Naive thymus-derived CD8-positive, alpha-beta T cell (primary cell): ENCODE measurements at places on chromosomes 3 and 15. TPM values are rescaled to one million over a fixed set of nuclear protein-coding genes. Genes with fewer than 3 reads are reported as not detected.

GRCh38 chr3:69815970-69816369, 76.7 kb downstream of the MITF start:
- DNase-seq: no peak

Gene GATA2
- polyA plus RNA-seq: not detected

DNA sequence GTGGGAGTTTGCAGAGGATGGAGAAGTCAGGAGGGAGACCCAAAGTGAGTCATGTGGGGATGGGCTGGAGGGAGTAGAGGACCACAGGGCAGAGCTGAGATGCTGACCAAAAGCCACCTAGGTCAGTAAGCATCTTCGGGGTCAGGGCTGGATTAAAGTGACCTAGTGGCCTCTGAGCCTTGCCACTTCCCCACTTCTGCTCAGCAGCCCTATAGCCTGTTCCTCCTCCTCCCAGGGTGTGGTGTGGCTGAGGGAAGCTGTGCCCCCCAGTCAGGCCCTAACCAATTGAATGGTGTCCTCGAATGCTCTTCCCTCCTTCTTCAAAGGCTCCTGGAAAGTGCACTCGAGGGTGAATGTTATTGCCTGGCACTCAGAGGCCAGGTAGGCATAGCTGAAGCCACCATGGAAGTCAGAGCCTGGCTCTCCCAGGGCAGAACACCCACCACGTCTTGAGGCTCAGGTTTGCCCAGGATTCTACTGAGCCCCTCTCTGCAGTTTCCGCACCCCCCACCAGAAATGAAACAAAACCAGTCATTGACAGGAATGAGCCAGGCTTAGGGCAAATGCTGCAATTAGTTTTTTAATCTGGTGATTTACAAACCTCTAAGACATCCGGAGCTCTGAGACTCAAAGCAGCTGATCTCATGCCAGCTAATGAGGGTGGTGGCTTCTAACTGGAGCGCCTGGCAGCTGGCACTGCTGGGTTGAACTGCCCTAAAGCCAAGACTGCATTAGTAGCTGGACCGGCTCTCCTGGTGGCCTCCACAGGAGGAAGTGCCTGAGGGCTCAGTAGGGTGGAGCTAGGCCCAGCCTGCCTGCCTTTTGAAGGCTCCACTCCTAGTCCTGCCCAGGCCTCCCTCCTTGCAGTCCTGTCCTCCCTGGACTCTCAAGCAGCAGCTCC, 26.0 kb upstream of the VIPR1 start:
- no peak for DNase-seq

- DNase-seq: no peak
Measured at GRCh38 chr3:53147903-53148400, 13.1 kb upstream of the PRKCD start.

DNA sequence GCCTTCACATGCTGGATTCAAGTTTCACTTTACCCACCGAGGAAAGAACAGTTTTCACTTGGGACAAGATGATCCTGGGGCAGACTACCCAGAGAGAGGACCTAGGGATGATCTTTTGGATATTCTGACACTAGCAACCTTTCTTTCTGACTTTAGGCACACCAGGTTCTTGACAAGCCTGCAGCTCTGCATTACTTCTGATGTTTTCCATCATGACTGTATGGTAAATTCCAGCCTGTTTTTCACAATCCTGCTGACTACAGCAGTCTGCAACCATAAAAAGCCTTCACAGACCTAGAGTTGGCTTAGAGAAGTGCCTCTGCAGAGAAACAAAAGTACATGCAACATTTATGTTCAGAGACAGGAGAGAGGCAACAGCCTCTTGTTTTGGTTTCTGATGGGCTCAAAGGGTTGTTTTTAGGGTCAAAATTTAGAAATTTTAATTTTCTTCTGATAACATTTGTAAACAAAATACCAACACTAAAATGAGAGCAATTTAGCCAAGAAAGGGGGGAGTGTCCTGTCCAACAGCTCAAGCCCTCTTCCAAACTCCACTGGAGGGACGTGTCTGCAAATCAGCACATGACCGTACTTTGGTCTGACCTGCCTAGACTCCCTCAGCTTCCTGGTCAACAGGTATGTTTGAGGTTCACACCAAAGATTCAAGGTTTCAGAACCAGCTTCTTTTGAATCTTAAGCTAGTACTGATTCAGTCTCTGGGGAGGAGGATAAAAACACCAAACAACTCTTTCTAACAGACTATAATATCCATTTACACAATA, 799 bp downstream of the ABI3BP start:
- DNase-seq: no peak

DNA sequence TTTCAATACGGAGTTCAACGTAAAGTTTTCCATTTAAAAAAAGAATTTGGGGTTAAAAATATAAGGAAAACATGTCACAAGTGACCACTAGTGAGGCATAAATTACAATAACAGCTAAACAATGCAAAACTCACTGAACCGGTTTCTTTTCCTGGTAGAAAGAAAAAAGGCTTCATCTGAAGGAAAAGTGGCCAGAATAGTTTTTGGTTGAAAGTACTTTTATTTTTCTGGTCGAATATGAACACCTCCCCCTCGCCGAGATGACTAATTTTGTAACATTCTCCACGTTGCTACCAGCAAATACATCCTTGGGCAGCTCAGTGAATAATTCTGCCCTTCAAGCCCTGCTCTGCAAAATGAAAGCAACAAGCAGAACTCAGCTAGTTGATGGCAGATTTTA, 3.9 kb upstream of the SRGAP3 start:
- DNase-seq: no peak

Gene PCSK6
- 1.3 TPM for polyA plus RNA-seq

Gene NPAP1
- not detected for polyA plus RNA-seq

DNA sequence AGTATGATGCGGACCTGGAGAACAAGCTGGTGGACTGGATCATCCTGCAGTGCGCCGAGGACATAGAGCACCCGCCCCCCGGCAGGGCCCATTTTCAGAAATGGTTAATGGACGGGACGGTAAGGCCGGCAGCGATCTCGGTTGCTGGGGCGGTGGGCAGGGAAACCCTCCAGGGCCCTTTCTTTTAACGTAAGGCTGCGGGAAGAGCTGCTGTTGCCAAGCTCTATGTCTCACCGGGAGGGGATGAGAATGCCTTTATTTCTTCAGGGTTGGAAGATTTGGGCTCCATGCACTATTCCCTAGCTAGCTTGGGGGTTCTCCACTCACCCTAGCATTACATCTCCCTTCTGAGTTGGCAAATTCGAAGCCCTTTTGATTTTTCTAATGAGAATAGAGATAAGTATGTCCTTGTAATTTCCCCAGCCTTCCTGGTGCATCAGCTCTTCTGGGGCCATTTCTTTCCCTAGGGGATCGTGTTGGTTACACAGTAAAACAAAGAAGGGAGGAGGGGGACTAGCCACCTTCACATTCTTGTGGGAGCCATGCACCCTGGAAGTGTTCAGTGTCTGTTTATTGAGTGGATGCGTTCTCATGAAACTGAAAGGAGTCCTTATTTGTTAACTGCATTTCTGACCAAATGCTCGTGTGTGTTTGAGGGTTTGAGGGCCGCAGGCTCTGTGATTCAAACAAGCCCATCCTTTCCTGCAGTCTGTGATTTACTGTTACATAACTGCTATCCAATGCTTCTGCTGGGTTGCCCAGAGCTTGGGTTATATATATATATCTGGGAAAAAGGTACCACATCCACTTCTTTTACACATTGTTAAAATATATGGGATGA, 982 bp downstream of the TAGLN3 start:
- DNase-seq: no peak

- peak; percentile 68 for DNase-seq
Measured at GRCh38 chr3:27721717-27722564, at the start of gene EOMES. EOMES (minus strand) TSS chr3:27722323; CDS start chr3:27722294, 29 bp downstream.

DNA sequence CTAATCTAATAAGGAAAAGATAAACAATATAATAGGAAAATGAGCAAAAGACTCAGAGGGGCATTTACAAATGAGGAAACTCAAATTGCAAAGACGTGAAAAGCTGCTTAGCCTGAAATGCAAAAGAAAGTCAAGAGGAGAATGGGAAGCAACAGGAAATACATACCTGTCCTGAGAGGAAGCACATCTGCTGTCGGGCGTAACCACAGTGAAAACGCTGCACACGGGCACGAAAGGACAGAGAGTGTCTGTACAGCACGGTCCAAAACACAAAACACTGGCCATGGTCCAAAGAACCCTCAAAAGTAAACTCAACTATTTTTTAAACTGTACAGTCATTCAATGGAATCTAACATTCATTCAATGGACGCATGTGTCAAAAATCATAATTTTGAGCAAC, 100.6 kb downstream of the CHSY1 start:
- no peak for DNase-seq

Gene RLBP1
- polyA plus RNA-seq: not detected

GRCh38 chr15:100201376-100202280, 140.1 kb downstream of the ADAMTS17 start:
- DNase-seq: peak; percentile 60

GRCh38 chr3:46737329-46737731, 19.7 kb upstream of the PRSS50 start:
- DNase-seq: no peak

Gene PLA2G4B
- polyA plus RNA-seq: 2.9 TPM

- peak; percentile 68 for DNase-seq
Measured at GRCh38 chr3:13896473-13897154, 16.7 kb upstream of the WNT7A start.

- DNase-seq: no peak
Measured at GRCh38 chr3:186152361-186152798, 43.5 kb upstream of the ETV5 start.

DNA sequence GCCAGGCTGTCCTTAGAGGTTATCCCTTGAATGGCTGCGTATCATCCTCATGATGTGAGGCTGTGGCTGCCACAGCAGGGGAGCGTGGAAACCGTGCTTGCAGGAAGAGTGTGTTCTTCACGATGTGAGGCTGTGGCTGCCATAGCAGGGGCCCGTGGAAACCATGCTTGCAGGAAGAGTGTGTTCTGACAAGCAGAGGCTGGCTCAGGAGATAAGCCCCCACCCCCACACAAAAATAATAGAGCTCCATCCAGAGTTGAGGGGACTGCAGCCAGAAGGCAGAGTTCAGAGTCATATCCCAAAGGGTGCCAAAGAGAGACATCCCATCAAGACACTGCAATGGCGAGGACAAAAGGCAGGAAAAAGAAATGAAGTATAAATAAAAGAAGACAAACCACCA, 22.6 kb upstream of the BDH1 start:
- no peak for DNase-seq

DNA sequence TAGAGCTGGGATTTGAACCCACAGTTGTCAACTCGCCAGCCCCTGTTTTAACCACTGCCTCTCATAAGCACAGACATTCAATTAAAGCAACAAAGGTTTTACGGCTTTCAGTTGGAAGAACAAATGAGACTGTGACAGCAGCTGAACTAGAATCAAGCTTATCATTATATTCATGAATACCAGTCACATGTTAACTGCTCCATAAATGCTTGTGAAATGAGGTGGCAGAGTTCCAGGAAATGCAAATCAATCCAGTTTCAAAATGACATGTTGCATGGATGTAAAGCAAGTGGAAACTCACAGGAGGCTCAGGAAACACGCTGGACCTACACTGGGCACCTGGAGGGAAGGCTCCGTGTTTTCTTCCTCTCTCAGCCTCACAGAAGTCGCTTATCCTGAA, 3.9 kb downstream of the GP5 start:
- no peak for DNase-seq

GRCh38 chr3:6921066-6921465, 60.2 kb downstream of the GRM7 start:
- DNase-seq: no peak

Gene NUSAP1
- polyA plus RNA-seq: 0.93 TPM

Gene ALDH1A3
- polyA plus RNA-seq: not detected
